ENCODE measurements at places on chromosomes 16 and 17.

DNA sequence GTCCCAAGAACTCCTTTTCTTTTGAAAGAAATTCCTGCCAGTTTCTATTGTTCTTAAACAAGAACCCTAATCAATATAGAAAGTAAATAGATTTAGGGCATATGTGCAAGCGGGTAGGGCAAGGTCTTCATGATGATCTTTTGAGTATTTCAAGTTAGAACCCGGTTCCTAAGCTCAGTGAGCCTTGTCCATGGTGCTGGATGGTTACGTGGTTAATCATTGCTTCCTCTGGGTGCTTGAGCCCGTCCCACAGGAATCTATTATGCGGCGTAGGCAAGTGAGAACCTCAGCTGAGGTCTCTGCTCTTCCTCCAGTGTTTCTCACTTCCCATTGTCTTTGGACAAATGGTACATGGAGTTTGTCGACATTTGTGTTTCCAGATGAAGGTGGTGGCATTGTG lies 580.8 kb upstream of the EEF2KMT start:
- no peak for DNase-seq

DNA sequence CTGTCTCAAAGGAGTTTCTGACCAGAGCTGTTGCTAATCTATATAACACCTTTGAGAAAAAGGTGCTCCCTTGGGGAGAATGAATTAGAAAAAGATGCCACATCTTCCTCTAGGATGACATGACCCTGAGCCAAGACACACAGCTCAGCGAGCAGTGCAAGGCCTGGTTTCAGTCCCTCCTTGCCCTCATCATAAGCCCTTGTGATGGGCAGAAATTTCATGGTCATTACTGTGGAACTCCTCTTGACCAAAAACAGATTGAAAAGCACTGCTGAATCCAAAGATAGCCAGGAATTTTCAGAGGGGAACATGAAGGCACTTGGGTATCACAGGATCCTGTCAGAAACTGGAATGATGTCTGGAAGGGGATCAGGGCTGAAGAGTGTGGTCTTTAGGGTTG lies 74.1 kb upstream of the IRX6 start:
- no peak for DNase-seq

DNA sequence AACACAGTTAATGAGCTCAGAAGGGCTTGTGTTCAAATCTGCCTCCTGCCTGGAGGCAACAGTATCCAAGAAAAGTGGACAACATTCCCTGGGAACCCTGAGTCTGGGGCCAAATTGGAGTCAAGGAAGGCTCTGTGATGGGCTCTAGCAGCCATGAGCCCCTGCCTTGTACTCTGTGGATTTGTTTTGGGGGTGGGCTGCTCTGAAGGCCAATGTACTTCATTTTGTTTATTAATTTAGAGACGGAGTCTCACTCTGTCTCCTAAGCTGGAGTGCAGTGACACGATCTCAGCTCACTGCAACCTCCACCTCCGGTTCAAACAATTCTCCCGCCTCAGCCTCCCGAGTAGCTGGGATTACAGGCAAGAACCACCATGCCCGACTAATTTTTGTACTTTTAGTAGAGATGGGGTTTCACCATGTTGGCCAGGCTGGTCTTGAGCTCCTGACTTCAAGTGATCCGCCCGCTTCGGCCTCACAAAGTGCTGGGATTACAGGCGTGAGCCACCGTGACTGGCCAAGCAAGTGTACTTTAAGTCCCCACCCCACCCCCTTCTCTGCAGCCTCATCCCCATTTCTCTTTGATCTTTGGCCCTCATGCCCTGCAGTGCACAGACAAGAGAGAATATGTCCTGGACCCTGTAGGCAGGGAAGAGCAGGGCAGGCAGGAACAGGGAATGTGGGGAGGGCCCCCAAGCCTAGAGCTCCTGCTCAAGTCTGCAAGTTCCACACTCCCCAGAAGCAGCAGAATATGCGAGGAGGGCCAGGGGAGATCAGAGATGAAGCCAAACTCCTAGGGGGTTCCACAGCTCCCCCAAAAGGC lies 2.7 kb upstream of the GIP start:
- no peak for DNase-seq

DNA sequence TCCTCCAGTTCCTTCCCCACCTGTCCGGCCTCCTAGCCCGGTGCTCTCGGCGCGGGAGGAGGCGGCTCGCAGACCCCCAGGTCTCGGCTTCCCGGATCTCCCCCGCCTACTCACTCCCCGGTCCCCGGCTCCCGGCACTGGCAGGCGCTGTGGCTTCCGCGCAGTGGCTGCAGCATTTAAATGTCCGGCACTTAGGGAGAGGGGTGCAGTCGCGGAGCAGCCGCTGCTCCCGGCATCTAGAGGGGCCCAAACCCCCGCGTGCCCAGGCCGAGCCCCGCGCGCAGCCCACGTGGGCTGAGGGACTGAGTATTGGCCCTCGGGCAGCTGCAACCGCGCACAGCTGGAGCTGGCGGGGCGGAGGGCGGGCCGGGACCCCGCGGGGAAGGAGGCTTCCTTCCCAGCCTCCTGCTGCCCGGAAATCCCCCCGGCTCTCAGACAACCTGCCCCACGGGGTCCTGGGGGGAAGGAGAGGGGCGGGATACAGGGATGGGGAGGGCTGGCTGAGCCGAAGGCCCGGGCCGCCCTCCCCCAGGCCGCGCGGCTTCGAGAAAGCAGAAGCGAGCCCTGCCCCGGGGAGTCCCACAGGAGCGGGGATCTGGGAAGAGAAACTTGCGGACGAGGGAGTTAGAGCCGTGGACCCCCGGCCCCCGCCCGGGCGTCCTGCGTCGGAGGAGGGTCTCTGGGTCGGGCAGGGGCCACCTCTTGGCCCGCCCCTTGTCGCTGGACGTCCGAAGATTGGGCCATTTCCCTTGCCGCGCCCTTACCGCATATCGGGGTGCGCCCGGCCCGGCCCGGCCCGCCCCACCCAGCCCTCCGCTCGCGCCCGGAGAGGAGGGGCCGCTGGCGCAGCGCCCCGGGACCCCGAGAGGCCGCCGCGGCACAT lies at the start of gene MMP25:
TSS of gene MMP25 (plus strand) at position 804 of the 883 bp plus-strand sequence. CDS start 357 bp downstream, outside the sequence.
- DNase-seq = no peak

- DNase-seq = no peak
Measured at GRCh38 chr16:14131774-14132695, 60.9 kb downstream of the MRTFB start.

DNA sequence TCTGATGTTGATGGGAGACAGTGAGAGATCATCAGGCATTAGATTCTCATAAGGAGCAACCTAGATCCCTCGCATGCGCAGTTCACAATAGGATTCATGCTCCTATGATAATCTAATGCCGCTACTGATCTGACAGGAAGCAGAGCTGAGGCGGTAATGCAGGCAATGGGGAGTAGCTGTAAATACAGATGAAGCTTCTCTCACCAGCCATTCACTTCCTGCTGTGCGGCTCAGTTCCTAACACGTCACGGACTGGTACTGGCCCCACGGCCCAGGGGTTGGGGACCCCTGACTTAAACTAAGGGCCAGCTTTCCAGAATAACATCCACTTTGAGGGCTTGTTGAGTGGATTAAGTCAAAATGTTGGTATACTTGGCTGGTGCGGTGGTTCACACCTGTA lies 2.6 kb upstream of the TMEM219 start:
- DNase-seq = no peak

GRCh38 chr17:57626520-57627210 lies 118.4 kb downstream of the CCDC182 start:
- DNase-seq = no peak

- no peak for DNase-seq
Measured at GRCh38 chr17:16994631-16995030, 22.7 kb upstream of the TNFRSF13B start.

- DNase-seq = no peak
Measured at GRCh38 chr17:59676716-59677115, 30.5 kb downstream of the PTRH2 start.

- DNase-seq = no peak
Measured at GRCh38 chr16:54211203-54211602, 75.4 kb downstream of the IRX3 start.

DNA sequence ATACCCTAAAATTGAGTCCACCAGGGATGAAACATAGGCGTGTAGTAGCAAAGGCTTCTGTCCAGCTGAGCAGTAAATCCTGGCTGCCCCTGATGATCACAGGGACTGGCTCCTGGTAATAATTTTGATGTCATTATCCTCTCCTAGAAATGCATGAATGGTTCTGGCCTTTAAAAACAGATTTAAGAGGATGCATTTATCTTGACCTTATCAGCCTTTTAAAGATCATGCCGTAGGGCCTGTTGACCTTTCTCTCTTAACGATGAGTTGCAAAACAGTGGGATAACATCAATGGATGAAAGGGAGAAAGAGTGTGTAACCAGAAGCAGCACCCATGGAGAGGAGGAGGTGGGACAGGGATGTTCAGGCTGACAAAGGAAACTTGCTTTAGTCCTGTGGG lies 128.5 kb downstream of the CA10 start:
- DNase-seq = no peak

DNA sequence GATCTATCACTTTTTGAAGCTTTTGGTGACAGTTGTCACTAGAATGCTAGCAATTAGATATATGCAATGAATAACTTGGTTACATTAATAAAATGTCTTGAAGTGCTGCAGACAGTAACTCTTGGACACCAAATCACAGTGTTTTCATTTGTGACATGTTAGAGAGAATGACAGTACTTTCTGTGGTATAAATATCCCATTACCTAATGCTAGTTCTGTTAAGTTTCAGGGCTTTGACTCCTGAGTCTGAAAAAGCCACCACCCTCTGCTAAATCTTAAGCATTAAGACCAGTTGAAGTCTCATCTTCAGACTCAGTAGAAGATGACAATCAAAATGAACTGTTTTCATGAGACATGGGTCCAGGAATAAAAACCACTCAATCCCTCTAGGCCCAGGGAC lies 10.6 kb upstream of the CPHXL2 start:
- DNase-seq = no peak

GRCh38 chr17:2837147-2837561 lies 40.9 kb downstream of the RAP1GAP2 start:
- DNase-seq = no peak

DNA sequence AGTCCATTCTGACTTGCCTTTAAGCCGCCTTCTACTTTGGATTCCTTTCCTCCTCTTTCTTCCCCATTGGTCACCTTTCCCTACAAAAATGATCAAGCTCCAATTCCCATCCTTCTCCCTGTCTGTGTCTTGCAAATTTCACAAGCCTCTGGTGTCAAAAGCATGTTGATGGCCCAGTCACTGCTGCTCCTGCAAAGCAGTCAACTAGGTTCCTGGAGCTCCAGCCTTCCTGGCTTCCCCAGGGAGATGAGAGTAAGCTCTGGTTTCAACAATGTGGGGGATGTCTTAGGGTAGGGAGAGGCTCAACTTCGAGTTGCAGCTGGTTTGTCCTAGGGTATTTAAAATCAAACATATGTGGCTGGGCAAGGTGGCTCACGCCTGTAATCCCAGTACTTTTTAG lies 36.1 kb upstream of the HELZ start:
- DNase-seq = no peak

GRCh38 chr17:17824119-17824782 lies 12.5 kb downstream of the SREBF1 start:
- DNase-seq = no peak

- DNase-seq = no peak
Measured at GRCh38 chr17:38415250-38416194, 12.7 kb upstream of the ARHGAP23 start.

- DNase-seq = no peak
Measured at GRCh38 chr17:29720551-29720950, 97.8 kb upstream of the CORO6 start.

DNA sequence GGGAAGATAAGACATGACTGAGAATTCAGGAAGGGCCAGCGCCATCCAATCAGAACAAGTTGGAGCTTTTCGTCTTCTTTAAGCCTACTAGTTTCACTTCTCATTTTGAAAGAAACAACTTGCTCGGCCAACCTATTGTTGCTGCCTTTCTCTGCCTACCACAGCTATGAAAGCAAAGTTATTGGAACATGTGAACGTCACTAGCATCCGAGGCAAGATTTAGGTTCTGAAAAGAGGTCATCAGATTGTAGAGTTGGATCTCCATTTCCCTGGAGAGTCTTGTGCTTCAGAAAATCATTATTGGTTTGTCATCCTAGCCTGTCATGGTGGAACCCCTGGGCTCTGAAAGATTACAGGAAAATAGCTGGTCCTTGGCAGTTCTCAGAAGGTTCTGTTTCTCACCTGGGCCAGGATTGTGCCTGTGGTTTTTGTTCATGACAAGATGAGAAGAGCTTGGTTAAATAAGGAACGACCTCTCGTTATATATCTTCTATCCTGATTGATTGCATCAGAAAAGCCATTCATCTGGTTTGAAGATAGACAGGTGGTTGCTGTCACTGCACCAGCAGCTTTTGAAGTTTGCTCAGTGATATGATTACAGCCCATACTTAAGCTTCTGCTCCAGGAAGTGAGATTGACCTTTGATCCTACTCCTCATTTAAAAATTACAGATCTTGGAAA lies 25.3 kb downstream of the CDH13 start:
- no peak for DNase-seq

- DNase-seq = no peak
Measured at GRCh38 chr17:15883617-15884111, 61.3 kb upstream of the ADORA2B start.

DNA sequence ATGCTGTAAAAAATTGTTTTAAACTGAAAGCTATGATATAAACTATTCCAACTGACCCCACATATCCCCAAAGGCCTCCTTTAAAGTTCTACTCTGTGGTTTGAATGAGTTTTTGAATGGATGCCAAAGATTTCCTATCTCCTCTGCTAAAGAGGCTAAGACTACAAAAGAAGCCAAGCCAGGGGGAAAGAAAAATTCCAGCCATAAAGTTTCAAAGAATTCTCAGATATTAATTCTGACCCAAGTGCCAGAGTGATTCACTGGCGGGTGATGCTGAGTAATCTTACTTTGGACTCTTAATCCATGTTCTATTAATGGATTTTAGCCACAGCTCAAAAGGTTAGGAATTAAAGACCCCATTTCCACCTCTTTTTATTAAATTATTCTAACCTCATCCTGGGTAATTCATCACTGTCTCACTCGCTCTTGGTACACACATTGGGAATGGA lies 60.7 kb downstream of the HS3ST3A1 start:
- no peak for DNase-seq

DNA sequence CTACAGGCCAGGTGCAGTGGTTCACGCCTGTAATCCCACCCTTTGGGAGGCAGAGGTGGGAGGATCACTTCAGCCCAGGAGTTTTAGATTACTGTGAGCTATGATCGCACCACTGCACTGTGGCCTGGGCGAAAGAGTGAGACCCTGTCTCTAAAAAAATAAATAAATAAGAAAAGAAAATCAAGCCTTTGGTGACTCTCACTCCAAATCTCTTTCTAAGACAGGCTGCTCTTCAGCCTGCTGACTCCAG lies 976 bp downstream of the ABCC3 start:
- DNase-seq = no peak

- DNase-seq = no peak
Measured at GRCh38 chr17:82076785-82077591, 11.4 kb upstream of the DUS1L start.

GRCh38 chr17:42944211-42944610 lies 20.0 kb downstream of the AARSD1 start:
- no peak for DNase-seq
